ENCODE measurements at places on chromosomes 2 and 18.

- no peak for DNase-seq
These were observed 36.5 kb downstream of the EFR3B start for GRCh38 chr2:25078170-25079049.

- no peak for DNase-seq
These were observed 386.3 kb downstream of the PARD3B start for GRCh38 chr2:204931562-204931961.

DNA sequence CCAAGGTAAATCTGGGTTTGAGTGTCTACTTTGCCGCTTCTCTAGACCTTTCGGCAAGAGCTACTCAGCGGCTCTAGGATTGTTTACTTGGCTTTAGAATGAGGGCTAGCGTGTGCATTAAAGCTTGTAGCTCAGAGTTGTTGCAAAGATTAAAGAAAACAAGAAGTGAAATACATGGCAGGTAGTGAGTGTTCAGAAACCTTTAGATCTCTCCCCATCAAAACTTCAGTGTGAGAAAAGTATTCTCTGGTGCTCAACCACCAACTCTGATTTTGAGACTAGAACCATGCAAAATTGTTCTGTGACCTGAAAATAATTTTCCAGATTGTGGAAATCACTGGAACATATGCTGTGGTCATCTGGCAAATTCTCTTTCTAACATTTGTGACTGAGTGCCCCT lies 512.0 kb downstream of the CMPK2 start:
- no peak for DNase-seq

GRCh38 chr2:172223601-172224054 lies 120.9 kb upstream of the DLX2 start:
- no peak for DNase-seq

GRCh38 chr2:196652869-196653268 lies 13.4 kb downstream of the CCDC150 start:
- no peak for DNase-seq

- no peak for DNase-seq
These were observed 41.9 kb upstream of the EPB41L3 start for GRCh38 chr18:5585653-5586052.

DNA sequence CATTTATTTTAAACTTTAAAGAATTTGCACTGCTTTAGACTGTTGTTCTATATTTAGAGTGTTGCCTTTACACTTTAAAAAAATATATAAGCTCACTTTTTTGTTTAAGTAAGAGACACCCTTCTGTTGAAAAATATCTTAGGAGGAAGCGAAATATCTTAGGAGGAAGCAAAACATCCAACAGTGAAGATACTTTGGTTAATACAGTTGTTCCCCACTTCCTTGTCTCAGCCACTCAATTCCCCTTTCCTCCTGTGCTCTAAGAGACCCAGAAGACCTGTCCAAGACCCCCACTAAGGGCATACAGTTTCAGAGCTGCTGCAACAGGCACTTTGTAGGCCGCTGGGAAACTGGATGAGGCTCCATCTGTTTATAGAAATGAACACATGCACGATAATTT lies 5.7 kb downstream of the SERPINB8 start:
- no peak for DNase-seq

DNA sequence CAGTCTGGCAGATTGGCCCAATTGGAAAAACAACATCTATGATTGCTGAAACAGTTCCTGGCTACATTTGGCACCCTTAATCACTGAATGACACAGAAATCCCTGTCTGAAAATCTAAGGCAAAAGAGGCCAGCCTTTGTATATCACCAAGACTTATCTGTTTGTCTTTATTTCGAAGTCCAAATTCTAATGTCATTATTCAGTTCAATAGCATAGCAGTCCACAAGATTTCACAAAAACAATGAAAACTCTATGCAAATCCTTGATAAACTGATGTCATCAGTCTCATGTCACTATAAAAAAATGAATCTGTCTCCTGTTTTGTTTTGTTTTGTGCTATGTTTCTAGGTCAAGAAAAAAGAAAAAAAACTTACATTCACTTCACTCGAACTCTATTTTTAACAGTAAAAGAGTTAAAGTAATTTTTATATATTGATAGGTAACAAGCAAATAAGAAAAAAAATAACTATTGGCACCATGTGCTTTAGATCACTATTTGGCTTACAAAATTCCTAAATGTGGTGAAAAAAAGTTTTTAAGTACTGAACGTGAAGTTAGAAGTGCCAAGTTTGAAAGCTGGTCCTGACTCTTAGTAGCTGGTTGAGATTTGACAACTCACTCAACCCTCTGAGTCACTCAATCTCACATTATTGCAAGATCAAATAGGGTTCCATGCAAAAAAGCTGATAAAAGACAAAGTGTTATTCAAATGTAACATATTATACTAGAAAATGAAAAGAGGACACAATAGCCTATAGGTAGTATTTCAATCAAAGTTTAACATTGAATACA lies 359.3 kb downstream of the IRS1 start:
- DNase-seq = no peak

GRCh38 chr2:135183822-135184221 lies 131.7 kb downstream of the RAB3GAP1 start:
- DNase-seq = no peak

DNA sequence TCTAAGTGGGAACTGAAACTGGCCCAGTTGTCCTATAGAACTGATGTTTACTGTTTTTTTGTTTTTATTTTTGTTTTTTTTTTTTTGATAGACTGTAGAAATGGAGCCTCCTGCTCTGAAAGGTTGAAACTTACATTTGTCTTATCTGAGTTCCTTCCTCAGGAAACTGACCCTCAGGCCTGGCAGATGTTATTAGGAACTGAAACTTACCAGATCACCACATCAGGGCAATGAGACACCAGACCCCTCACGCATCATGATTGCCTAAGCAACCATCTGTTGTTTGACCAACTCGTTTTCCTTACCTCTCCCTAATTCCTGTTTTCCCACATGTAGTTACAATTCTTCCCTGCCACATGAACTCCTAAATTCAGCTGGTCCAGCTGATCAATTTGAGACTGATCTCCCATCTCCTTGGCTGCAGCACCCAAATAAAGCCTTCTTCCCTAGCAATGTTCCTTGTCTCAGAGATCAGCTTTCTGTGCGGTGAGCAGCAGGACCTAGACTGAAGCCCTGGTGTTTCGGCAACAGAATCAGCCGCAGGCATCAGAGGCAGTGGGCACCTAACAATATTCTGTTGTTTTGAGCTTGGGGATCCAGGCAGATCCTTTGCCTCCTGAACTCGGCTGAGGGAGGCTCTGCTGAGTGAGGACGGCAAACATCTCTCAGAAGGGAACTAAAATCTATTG lies 96.8 kb downstream of the MSH2 start:
- DNase-seq = no peak

GRCh38 chr2:230915319-230915718 lies 9.7 kb downstream of the GPR55 start:
- no peak for DNase-seq

GRCh38 chr2:86333378-86333777 lies 4.0 kb downstream of the REEP1 start:
- no peak for DNase-seq

GRCh38 chr2:100733391-100734187 lies 86.3 kb upstream of the NPAS2 start:
- DNase-seq = peak; percentile 34

GRCh38 chr18:5542515-5543035 lies 1.2 kb downstream of the EPB41L3 start:
- DNase-seq = no peak

DNA sequence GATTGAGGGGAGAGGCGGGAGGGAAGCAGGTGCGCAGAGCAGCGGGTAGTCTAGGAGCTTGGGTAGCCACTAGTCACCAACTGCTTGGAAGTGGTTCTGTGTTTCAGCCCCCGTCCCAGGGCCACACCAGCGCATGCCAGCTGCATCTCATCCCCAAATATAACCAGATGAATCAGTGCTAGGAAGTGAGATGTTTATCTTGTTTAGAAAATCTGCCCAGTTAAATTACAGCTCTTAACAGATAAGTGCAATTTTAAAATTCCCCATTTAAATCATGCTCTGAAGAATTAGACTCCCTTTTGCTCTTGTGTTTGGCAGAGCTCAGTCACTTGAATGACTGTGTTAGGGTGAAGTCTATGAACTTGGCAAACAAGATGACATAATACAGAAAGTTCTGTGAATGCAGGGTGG lies 193.8 kb downstream of the SEPTIN10 start:
- DNase-seq = no peak

GRCh38 chr18:64287926-64288325 lies 139.0 kb upstream of the LINC00305 start:
- DNase-seq = no peak

GRCh38 chr2:33377048-33377447 lies 99.4 kb upstream of the RASGRP3 start:
- peak; percentile 22 for DNase-seq

GRCh38 chr2:13616616-13617015 lies 899.9 kb downstream of the TRIB2 start:
- no peak for DNase-seq

DNA sequence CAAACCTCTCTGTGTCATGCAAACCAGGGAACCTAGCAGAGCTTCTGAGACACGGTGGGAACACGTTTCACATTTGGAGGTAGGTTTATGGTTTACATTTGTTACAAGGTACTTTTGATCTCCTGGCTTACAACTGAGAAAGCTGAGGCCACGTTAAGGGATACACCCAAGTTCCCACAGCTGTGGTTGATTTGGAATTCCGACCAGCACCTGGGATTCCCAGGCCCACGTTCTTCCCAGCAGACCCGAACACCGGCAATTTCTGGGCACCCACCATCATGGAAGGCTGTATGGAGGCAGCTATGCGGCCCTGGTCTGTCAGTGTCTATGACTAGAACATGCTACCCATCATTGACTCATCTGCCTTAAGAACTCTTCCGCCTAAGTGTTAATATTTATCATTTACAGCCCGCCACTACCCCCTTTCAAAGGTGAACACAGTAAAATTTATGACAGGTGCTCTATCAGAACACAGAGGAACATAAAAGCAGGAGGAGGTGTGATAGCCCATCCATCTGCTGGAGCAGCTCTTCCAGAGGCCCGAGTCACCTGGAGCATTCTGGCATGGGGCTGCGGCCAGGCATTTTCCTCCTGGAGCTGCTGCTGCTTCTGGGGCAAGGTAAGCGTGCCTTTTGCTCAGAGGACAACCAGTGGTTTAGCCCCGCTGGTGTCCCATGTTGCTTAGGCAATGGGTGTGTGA lies at the start of gene PLB1:
Gene PLB1 (plus strand): TSS at position 510 of the 700 bp plus-strand sequence. CDS start 55 bp downstream, at position 565.
- DNase-seq = no peak

DNA sequence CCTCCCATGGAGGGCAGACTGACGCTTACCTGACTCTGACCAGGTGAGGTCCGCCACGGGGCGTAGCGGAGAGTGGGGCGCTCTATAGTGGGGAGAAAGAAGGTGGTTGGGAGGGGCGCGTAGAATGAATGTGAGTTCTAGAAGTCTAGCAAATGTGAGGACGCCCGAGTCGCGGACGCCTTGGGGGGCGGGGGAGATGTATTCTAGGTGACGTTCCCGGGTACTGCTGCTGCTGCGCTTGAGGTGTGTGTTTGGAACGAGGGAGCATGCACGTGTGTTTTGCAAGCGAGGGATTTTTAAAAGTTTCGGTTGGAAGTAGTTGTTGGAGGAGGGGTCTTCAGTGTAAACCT lies 758 bp downstream of the RIF1 start:
- DNase-seq = peak; percentile 24

DNA sequence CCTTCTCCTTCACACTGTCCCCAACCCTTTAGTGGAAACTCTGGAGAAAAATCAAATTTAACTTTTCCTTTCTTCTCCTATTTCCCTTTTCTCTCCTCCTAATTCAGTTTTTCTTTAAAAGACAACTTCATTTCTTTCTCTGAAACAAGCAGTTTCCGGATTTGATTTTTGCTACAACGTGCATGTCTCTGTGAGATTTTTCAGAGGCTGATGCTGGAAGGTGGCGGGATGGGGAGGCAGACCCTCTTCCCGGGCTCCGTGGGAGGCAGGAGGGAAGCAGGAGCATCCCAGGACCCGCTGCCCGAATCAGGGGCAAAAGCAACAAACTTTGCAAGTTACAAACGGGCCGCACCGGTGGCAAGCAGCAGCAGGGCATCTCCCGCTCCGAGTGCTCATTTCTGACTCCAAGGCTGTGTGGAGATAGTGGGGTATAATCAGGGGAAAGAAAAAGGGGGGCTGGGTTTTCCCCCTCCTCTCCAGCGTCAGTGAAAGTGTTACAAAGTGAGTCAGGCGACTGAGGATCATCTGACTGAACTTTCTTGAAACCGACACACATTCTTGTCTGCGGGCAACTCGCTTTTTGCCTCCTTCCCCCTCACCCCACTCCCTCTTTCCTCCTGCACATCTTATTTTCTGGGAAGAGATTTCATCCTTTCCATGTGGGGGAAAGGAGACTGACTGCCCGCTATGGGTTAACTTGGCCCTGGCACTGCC lies 6.4 kb downstream of the ZEB2 start:
- no peak for DNase-seq

DNA sequence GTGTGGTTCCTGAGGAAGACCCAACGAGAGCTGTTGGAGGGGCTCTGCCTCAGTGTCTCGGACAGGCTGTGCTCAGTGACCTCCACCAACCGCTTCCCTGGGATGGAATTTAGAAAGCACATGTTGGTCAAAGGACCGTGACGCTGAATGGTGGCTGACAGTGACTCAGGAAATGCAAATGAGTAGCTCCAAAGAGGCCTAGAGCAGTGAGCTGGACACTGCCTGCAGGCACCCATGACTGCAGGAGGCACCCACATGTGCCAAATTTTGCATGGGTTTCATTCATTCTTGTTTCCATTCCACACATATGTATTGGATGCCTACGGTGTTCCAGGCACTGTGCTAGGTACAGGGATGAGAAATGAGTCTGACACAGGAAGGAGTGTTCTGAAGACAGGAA lies 46.4 kb downstream of the ACKR3 start:
- no peak for DNase-seq

DNA sequence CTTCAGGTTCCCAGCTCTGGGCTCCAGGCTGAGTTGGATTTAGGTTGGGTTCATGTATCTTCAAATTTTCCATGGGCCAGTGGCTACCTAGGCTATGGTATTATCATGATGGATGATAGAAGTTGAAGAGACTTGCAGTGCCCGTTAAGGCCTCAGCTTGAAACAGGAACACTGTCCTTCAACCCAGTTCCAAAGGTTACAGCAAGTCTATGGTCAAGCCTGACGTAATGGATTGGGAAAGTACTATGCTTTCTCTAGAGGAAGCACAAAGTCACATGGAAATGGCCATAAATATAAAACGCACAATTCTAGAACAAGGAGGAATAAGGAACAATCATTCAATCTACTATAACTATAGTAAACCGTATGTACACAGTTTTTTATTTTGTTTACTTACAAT lies 593.2 kb downstream of the ZEB2 start:
- no peak for DNase-seq

GRCh38 chr18:39685303-39685902 lies 2119.8 kb upstream of the CELF4 start:
- no peak for DNase-seq

Measured in left ventricle myocardium inferior (tissue), 1 donor.